NCI-H1092 treated with DMSO at 0.1 percent for 48 hours (cell line): ENCODE measurements at places on chromosomes 2 and 18.

DNA sequence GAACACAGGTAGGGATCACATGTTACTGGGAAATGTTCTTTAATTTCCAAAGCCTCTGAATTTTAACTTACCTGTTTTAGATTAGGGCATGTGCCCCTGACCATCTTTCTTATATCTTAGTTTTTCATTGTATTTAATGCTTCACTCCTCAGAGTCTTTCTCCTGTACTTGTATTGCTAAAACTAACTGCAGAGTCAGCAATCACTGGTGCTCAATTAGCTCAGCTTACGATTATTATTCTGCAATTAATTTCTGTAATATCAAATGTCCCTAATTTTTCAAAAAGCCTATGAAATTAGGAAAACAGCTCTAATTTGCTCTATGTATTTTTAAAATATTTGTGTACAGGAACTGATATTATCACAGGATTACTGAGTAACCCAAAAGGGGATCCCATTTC, 693.2 kb upstream of the SLC8A1 start:
- no peak for DNase-seq

GRCh38 chr2:136324966-136325365, 207.0 kb upstream of the CXCR4 start:
- DNase-seq: no peak

DNA sequence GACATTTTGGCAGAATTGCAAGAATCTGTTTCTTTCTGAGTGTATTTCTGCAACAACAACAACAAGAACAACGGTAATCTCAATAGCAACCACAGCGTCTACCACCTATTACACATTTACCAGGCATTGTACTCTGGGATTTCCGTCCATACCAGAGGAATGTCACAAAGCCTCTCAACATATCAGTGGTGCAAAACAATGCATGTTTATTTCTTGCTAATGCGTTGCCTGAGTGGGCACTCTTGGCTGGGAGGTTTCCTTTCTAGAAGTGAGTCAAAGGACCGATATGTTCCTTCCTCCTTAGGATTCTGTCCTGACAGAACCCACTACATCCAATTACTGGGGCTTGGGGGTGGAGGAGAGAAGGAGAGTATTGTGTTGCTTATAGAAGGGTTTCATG, 585.6 kb downstream of the TSN start:
- DNase-seq: no peak

DNA sequence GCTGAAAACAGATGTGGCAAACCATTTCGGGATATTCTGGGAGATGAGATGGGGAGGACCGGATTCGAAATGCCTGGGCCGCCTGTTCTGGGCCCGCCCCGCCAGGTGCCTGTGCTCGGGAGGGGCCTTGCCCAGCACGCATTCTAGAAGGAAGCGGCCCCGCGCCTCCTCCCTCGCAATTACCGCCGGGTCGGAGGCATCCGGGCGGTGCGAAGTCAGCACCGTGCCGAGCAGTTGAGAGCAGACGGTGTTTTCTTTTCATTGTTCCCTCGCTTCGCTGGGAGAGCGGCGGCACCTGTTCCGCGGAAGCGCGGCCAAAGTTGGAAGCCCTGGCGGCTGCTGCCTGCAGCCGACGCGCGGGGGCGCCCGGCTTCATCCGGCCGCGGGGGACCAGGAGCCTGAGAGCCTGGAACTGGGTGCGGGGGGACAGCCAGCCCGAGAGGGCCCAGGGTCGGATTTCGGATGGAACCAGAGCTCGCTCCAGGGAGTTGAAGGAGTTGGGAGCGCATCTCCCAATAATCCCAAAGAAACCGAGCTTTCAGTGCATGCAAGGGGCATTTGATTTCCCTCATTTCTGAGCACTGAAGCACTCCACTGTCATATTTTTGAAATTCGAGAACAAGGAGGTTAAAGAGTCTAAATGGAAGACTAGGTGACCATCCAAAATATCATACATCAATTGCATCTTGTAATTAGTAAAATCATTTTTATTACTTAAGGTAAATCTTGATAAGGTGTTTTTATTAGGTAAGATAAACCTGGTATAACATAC, 241.8 kb upstream of the RAB12 start:
- DNase-seq: peak; percentile 74
